A549 treated with CpdA at 1 μM for 4 hours (cell line): ENCODE measurements at places on chromosomes 7 and 10. TPM values are rescaled to one million over a fixed set of nuclear protein-coding genes. Genes with fewer than 3 reads are reported as not detected.

GHRHR gene
- not detected in 5 replicates for total RNA-seq

NRAP gene
- total RNA-seq: not detected in 5 replicates

PDE1C gene
- total RNA-seq: 4.3 to 6.2 TPM (median 5.6 TPM) in 5 replicates

OR6B1 gene
- not detected in 5 replicates for total RNA-seq

KIAA1549 gene
- total RNA-seq: 6.3 to 8.3 TPM (median 7.3 TPM) in 5 replicates

ABLIM1 gene
- 28.7 to 43.6 TPM (median 35.1 TPM) in 5 replicates for total RNA-seq

EN2 gene
- total RNA-seq: 0.54 to 1.1 TPM (median 0.93 TPM) in 5 replicates

SMC3 gene
- 41.7 to 71.7 TPM (median 48.6 TPM) in 5 replicates for total RNA-seq

LBX1 gene
- not detected in 5 replicates for total RNA-seq

POT1 gene
- total RNA-seq: 10.9 to 18.1 TPM (median 15.2 TPM) in 5 replicates

AZGP1 gene
- not detected in 5 replicates for total RNA-seq

SLC26A5 gene
- not detected in 5 replicates for total RNA-seq

GFRA1 gene
- 8.6 to 11.3 TPM (median 9.9 TPM) in 5 replicates for total RNA-seq

PTF1A gene
- total RNA-seq: not detected in 5 replicates

HOXA6 gene
- 1.4 to 1.9 TPM (median 1.8 TPM) in 5 replicates for total RNA-seq

LGI1 gene
- not detected in 5 replicates for total RNA-seq

SAP25 gene
- total RNA-seq: 0.61 to 0.85 TPM (median 0.71 TPM) in 5 replicates

HMX2 gene
- 0.10 to 0.18 TPM (median 0.16 TPM) in 4 of 5 replicates, not detected in the other for total RNA-seq

PPP1R3A gene
- total RNA-seq: not detected in 5 replicates

MYL10 gene
- not detected in 5 replicates for total RNA-seq

HTR5A gene
- not detected in 5 replicates for total RNA-seq

NOLC1 gene
- 180 to 198 TPM (median 191 TPM) in 5 replicates for total RNA-seq

TSPAN13 gene
- 10.9 to 14.5 TPM (median 12.8 TPM) in 5 replicates for total RNA-seq

TMEM229A gene
- not detected in 5 replicates for total RNA-seq

OR2A12 gene
- total RNA-seq: not detected in 5 replicates

KAZALD1 gene
- total RNA-seq: 2.2 to 2.9 TPM (median 2.3 TPM) in 5 replicates

PTCD1 gene
- total RNA-seq: 6.7 to 7.3 TPM (median 6.8 TPM) in 5 replicates

TEX47 gene
- not detected in 5 replicates for total RNA-seq

FAM25A gene
- total RNA-seq: 1.1 TPM in 1 of 5 replicates, not detected in the others

CDNF gene
- 0.81 to 2.4 TPM (median 0.99 TPM) in 5 replicates for total RNA-seq
